ENCODE measurements at places on chromosomes 4 and X.

GRCh38 chrX:153761863-153762262 lies 2.2 kb upstream of the PLXNB3 start:
- DNase-seq, result no peak

GRCh38 chrX:675955-676295 lies 45.3 kb downstream of the SHOX start:
- no peak for DNase-seq

GRCh38 chr4:180028682-180029081 lies 2214.5 kb upstream of the TENM3 start:
- DNase-seq, result no peak

DNA sequence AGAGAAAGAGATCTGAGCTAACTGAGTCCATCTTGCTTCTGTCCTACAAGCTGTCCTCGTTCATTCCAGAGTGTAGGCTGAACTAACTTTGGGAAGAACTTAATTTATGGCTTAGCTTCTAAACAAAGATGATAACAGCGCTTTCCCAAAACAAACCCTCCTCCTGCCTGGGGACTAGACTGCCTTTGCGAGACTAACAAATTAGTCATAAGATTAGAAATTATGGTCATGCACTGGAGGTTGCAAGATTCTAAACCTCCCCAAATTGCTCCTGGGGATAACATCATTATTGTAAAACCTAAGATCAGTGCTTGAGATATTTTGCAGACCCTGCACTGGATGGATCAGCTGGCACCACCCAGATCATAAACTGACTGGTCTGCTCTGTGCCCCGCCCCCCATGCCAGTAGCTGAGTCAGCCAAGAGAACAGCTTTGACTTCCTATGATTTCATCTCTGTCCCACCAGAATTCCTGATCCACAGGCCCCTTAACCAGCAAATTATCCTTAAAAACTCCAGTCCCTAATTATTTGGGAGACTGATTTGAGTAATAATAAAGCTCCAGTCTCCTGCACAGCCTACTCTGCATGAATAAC lies 883.3 kb downstream of the TRIML1 start:
- DNase-seq, result no peak

GRCh38 chrX:104749951-104750610 lies 184.1 kb downstream of the IL1RAPL2 start:
- DNase-seq, result no peak

- no peak for DNase-seq
Observed at GRCh38 chr4:138290805-138291204, 48.7 kb upstream of the SLC7A11 start.

DNA sequence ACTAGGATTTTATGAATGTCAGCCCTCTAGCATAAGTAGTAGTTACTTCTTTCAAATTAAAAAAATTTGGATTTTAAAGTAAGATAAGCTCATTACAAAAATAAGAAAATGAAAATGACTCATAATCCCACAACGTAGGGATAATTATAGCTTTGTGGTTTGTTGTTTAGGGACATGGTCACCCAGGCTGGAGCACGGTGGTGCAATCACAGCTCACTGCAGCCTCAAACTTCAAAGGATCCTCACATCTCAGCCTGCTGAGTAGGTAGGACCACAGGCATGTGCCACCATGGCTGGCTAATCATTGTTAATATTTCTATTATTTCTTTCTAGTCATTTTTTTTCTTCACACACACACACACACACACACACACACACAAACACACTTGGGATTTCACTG lies 57.6 kb downstream of the PLAC1 start:
- DNase-seq, result no peak

GRCh38 chr4:185335579-185335978 lies 60.1 kb downstream of the LRP2BP start:
- no peak for DNase-seq
